AG04449 (cell line): ENCODE measurements at places on chromosomes 5 and 9.

DNA sequence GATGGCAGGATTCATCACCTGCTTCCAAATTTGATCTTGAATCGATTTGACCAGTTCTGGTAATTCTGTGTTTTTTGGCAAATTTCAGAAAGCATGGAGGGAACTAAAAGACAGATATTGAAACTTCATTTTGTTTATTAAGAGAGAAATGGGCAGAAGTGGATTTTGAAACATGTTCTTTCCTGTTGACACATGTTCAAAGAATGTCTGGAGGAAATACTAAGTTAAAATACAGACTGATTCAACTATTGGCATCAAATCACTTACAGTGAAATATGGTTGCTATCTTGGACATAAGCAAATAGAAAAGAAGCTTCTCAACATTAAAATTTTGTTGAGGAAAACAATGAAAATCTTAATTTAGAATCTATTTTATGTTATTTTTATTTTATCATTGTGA lies 19.3 kb upstream of the GZMK start:
- DNase-seq: no peak

GRCh38 chr5:143826951-143827444 lies 15.0 kb downstream of the HMHB1 start:
- no peak for DNase-seq

- no peak for DNase-seq
Observed at GRCh38 chr5:1282131-1282992, 12.5 kb downstream of the TERT start.

- DNase-seq: no peak
Observed at GRCh38 chr5:149337736-149338135, 7.6 kb upstream of the GRPEL2 start.
